A549 treated with RU486 at 1 μM for 4 hours (cell line): ENCODE measurements at places on chromosomes 1 and 21. TPM values are rescaled to one million over a fixed set of nuclear protein-coding genes. Genes with fewer than 3 reads are reported as not detected.

The C1orf141 gene
- not detected in 5 replicates for total RNA-seq

The TRIM63 gene
- total RNA-seq: 0.07 to 0.08 TPM in 2 of 5 replicates, not detected in the others

The DR1 gene
- total RNA-seq: 25.8 to 38.7 TPM (median 35.1 TPM) in 5 replicates

The TDRD10 gene
- total RNA-seq: not detected in 5 replicates
